Activated CD4-positive, alpha-beta T cell treated with anti-CD3 and anti-CD28 coated beads for 1 hour (primary cell): ENCODE measurements at places on chromosomes 1 and 21.

- DNase-seq, result no peak
These were observed 36.7 kb upstream of the MAGI3 start for GRCh38 chr1:113353580-113353979.

DNA sequence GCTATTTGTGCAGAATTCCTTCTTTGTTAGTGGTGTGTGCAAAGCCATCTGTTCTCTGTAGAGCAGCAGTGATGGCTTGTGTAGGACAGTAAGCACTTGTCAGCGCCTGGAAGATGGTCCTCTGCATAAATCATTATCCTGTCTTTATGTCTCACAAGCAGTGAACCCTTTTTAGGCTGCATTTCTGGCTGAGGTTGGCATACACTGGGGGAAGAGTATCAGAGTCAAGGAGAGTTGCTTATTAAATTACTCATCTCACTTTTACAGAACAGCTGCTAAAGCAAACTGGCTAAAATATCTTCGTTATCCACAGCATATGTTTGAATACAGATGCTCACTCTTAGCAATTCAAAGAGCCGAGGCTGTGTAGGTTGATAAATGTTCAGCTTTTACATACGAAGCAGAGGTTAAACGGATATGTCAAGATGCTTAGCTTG lies 54.6 kb upstream of the NCAM2 start:
- DNase-seq, result no peak

DNA sequence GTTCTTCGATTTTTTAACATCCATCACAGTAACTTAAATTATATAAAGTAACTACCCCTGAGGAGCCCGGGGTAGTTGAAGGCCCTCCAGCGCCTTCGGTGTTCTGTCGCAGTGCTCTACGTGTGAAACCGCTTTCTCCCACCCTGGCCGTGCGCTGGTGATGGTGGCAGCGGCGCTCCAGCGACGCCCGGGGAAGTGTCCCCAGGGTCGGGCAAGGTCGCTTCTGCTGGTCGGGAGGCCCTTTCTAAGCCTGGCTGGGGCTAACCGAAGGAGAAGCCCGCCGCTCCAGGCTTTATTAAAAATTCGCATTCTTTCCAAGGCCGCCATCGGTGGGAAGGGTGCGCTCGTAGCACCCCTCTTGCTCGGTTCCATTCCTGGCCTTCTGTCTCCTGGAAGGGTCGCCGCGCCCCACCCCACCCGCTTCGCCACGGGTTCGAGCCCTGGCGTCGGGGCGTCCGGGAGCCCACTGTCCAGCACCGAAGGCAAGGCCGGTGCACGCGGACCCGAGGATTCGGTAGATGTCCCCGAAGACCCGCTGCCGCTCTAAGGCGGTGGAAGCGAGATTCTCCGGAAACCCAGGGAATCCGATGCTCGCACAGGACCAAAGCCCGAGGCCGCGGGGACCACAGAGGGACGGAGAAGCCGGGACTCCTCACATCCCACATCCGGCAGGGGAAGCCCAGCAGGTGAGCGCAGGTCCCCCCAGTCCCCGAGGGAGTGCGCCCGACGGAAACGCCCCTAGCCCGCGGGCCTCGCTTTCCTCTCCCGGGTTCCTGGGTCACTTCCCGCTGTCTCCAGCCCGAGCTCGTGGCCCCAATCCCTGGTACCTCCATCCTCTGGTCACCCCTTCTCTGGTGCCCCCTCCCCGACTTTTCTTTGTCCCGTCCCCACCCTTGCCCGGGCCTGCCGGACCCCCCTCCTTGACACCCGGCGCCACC lies 685 bp upstream of the RIPPLY3 start:
- no peak for DNase-seq

DNA sequence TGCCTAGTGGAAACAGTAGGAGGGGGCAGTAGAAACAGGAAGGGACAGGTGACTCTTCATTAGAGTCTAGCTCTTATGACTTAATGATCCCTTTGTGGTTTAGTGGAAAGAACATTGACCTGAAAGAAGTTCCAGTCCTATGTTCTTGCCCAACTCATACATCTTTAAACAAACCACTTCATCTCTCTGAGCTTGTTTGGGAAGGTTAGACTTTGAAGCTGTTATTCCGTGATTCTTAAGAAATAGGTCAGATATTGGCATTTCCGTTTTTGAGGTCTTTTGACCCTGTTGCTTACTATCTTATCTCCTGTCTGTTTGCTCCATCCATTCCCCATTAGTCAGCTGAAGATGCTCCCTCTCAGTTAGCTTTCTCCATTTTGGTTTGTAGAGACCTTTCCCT lies 38.5 kb downstream of the MTR start:
- DNase-seq, result no peak

- no peak for DNase-seq
These were observed 23.5 kb upstream of the C1QA start for GRCh38 chr1:22612671-22613571.

DNA sequence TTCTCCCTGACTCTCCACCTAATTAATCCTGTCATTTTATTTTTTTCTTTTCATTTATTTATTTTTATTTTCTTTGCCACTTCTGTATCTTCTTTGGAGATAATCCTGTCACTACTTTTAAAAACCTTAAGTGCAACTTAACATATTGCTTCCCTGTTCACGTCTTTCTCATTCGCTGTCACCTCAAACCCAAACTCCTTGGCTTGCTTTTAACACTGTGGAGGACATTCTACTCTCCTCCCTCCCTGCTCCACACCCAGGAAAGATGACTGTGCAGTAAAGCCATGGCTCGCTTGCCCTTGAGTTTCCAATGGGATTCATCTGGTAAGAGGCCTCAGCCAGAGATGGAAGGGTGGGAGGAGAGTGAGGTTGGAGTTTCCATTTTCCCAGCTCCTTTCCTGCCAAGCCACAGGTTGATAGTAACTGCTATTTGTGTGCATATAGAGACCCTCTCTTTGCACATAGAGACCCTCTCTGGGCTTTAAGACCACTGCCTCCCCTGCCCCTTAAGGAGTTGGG lies 6.4 kb upstream of the BRWD1 start:
- DNase-seq, result no peak

GRCh38 chr1:88998716-88999115 lies 6.3 kb upstream of the KYAT3 start:
- DNase-seq, result no peak

DNA sequence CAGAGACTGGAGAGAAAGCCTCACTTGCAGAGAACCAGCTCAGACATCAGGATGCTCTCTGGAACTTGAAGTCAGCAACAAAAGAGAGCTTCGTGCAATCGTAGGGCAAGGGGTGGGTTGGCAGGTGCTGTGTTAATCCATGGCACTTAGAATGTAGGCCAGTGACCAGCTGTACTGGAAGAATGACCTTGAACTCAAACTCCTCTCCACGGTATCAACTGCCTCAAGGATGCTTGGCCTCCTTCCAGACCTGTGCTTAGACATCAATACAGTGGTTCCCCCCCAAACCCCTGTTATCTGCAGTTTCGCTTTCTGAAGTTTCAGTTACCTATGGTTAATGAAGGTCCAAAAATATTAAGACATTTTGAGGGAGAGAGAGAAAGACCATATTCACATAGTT lies 6.5 kb downstream of the KANK4 start:
- no peak for DNase-seq

GRCh38 chr1:59155351-59155750 lies 141.5 kb upstream of the FGGY start:
- no peak for DNase-seq

GRCh38 chr1:104132382-104132973 lies 382.8 kb downstream of the AMY1C start:
- no peak for DNase-seq

DNA sequence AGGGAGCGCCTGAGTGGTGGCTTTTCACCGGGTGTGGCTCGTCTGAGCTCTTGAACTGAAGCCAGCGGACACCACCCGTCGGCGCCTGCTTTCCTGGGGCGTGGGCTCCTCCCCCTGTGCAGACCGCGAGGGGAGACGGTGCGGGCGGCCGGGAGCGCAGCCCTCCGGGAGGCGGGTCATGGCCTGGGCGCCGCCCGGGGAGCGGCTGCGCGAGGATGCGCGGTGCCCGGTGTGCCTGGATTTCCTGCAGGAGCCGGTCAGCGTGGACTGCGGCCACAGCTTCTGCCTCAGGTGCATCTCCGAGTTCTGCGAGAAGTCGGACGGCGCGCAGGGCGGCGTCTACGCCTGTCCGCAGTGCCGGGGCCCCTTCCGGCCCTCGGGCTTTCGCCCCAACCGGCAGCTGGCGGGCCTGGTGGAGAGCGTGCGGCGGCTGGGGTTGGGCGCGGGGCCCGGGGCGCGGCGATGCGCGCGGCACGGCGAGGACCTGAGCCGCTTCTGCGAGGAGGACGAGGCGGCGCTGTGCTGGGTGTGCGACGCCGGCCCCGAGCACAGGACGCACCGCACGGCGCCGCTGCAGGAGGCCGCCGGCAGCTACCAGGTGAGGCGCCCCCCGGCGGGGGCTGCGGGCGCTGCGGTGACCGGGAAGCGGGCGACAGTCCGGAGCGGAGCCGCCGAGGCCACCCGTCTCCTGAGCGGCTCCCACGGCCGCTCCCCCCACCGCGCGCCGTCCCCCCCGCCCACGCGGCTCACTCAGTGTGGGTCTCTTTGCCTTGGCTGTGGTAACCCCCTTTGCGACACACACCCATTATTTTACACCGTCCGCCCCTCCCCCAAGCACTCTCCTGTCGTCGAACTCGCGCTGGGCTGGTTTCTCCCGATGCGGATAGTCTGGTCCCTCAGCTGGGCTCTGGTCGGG lies at the start of gene TRIM58:
Gene TRIM58, plus strand, starts transcription at position 119 of the 916 bp plus-strand sequence. Its CDS starts 60 bp downstream, at position 179.
- no peak for DNase-seq
